ENCODE measurements at places on chromosomes 2 and 18.

- DNase-seq, result no peak
Observed at GRCh38 chr18:72612894-72613533, 68.9 kb upstream of the CBLN2 start.

GRCh38 chr2:71974846-71975245, 172.8 kb downstream of the CYP26B1 start:
- DNase-seq, result no peak

GRCh38 chr2:160911258-160911657, 249.0 kb upstream of the TANK start:
- DNase-seq, result no peak

GRCh38 chr2:241964133-241964532, 94.6 kb downstream of the RTP5 start:
- no peak for DNase-seq

- DNase-seq, result peak; percentile 72
Observed at GRCh38 chr18:57768537-57769326, 34.4 kb downstream of the ATP8B1 start.

DNA sequence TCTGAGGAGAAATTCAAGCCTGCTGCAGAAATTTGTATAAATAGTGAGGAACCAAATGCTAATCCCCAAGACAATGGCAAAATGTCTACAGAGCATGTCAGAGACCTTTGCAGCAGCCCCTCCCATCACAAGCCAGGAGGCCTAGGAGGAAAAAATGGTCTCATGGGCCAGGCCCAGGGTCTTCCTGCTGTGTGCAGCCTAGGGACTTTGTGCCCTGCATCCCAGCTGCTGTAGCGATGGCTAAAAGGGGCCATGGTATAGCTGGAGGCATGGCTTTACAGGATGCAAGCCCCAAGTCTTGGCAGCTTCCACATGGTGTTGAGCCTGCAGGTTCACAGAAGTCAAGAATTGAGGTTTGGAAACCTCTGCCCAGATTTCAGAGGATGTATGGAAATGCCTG, 191.2 kb upstream of the BCL2L11 start:
- no peak for DNase-seq

GRCh38 chr2:45616658-45617411, 5.8 kb upstream of the SRBD1 start:
- DNase-seq, result no peak

GRCh38 chr2:85199698-85200097, 66.5 kb downstream of the TCF7L1 start:
- DNase-seq, result peak; percentile 51

DNA sequence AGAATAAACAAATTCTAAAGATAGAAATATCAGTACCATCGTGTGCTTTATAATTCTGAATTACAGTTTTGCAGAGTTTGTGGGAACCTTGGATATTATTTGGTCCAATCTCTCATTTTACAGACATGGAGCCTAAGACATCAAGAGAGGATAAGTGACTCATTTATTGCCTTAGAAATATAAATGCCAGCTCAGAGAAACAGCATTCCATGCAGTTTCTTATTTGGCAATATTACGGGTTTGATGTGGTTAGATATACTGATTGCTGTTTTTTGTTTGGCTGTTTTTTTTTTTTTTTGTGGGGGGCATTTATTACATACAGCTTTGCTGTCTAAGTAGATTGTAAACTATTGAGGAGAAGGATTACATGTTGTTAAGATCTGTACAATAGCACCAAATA, 1241.1 kb upstream of the LRRTM1 start:
- no peak for DNase-seq

DNA sequence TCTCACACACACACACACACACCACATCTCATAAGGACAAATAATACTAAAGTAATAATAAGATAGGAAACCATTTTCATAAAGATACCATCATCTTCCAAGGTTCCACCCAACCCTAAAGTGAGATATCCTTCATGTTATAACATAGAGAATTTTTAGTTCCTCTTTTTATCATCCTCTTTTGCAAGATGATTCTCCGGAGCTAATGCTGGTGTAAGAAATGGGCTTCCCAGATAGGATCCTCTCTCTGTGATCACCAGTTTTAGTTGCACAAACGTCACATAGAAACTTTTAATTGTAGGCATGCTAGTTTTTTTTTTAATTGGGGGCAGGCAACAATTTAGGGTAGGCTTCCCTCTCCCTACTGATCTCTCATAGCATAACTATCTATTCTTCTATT, 49.6 kb downstream of the ARHGAP25 start:
- no peak for DNase-seq

- no peak for DNase-seq
Observed at GRCh38 chr18:36419900-36420531, 122.5 kb downstream of the FHOD3 start.

- no peak for DNase-seq
Observed at GRCh38 chr2:231123362-231123898, 1.4 kb downstream of the HTR2B start.

GRCh38 chr2:9251154-9252001, 44.8 kb downstream of the ASAP2 start:
- peak; percentile 64 for DNase-seq

- DNase-seq, result no peak
Observed at GRCh38 chr18:60247103-60247502, 125.5 kb downstream of the MC4R start.

- no peak for DNase-seq
Observed at GRCh38 chr18:77495079-77495478, 245.4 kb downstream of the GALR1 start.

Data from AG09309 (cell line).